ENCODE measurements at places on chromosomes 12 and 14.

DNA sequence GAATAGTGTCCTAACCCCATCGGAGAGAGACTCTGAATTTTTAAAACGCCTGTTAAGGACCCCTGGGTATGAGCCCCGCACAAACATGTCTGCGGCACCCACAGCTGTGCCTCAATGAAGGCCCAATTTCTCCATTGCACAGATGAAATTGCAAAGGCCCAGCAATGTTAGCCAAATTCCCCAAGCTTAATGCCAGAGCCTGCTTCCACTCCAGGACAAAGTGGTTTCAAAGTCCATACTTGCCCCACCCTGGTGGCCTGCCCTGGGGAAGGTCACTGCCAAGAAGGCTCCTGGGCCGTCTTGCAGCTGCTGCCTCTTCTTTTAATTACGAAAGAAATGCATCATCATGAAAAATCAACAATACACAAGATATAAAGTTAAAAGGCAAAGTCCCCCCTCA is 1179.7 kb downstream of the VRK1 start:
- H3K4me3 ChIP-seq, result no peak overlapping the region
- H3K36me3 ChIP-seq, result no peaks in the 10 kb centered on the region
- no peaks in the 10 kb centered on the region for H3K27me3 ChIP-seq
- H3K4me1 ChIP-seq, result no peaks in the 10 kb centered on the region
- H3K27ac ChIP-seq, result peak overlapping the region; percentile 71

GRCh38 chr14:22070119-22070982 is 396.7 kb upstream of the OR4E1 start:
- no peak for DNase-seq
- no peaks in the 10 kb centered on the region for H3K27me3 ChIP-seq
- H3K27ac ChIP-seq, result no peak overlapping the region
- no peaks in the 10 kb centered on the region for H3K4me1 ChIP-seq
- peak overlapping the region; percentile 5 for H3K4me3 ChIP-seq
- no peaks in the 10 kb centered on the region for H3K36me3 ChIP-seq

DNA sequence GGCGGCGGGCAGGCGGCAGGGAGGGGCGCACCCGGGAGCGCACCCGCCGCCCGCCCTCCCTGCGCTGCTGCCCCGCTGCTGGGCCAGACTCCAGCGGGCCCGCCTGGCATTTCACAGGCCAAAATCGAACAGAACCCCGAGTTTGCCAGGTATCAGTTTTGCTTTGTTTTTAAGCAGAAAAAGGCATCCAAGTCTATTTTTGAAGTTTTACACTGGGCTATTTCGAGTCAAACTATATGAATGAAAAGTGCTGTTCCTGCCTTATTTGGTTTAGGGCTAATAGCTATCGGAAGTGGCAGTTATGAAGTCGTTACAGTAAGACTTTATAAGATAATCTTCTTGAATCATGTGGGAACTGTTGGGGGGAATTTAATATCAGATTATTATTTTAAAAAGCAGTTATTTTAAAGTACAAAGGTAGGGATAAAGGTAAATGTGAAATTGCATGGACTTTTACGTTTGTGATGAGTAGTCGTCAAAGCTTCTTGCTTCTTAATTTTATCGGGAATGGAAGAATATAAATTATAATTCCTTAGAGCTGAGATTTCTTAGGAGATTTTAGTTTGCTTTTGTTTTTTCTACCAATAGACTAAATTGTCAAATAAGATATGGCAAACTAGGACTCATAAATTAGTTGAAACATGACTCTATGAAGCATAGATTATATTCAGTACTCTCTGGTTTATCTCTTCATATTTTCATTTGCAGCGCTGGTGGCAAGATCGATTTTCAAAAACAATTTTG is 1.1 kb downstream of the MSRB3 start:
- no peaks in the 10 kb centered on the region for H3K36me3 ChIP-seq
- peak; percentile 44 for DNase-seq
- H3K4me3 ChIP-seq, result peak overlapping the region; percentile 79
- H3K27ac ChIP-seq, result peak overlapping the region; percentile 88

GRCh38 chr12:76920172-76921099 is 41.6 kb upstream of the CSRP2 start:
- no peak for DNase-seq
- H3K36me3 ChIP-seq, result no peaks in the 10 kb centered on the region
- no peak overlapping the region for H3K27ac ChIP-seq
- no peaks in the 10 kb centered on the region for H3K4me1 ChIP-seq
- H3K4me3 ChIP-seq, result no peak overlapping the region

- DNase-seq, result no peak
- H3K36me3 ChIP-seq, result no peaks in the 10 kb centered on the region
- H3K27ac ChIP-seq, result no peak overlapping the region
- no peak overlapping the region for H3K4me3 ChIP-seq
Measured at GRCh38 chr14:63663428-63664341, 22.0 kb upstream of the WDR89 start.
